ENCODE measurements at places on chromosomes 3 and 15.

GRCh38 chr15:62866366-62866765 is 176.2 kb upstream of the TPM1 start:
- DNase-seq = no peak

- no peak for DNase-seq
Measured at GRCh38 chr3:171763392-171763791, 46.9 kb downstream of the PLD1 start.

DNA sequence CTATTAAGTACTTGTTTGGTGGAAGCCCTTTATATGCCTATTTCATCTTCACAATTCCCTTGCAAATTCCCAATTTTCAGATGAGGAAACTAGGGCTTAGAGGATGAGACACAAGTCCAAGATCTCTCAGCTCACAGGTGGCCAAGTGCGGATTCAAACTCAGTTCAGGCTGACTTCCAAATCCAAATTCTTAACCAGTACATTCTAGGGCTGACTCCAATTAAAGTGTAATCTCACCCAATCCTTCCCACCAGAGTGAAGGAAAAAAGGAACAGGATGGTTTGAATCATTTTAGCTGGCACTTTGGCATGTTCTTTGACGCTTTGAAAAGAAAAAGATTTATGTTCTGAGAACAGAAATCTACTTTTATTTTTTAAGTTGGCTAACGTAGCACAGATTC is 12.7 kb downstream of the ARHGEF3 start:
- no peak for DNase-seq

- no peak for DNase-seq
Measured at GRCh38 chr15:47514200-47514652, 203.1 kb upstream of the SEMA6D start.

DNA sequence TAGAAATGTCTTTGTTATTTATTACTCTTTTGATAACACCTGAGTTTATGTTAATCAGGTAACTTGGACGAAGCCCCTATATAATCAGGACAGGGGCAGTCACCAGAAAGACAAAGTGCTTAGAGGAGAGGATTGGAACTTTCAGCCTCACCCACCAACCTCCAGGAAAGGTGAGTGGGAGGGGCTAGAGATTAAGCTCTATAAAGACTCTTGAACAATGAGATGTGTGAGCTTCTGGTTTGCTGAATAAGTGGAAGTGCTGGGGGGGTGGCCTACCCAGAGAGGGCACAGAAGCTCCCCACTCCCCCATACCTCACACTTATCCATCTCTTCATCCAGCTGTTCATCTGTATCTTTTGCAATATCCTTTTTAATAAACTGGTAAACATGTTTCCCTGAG is 73.9 kb downstream of the TTBK2 start:
- DNase-seq = no peak

GRCh38 chr3:150747886-150748683 is 14.9 kb downstream of the SIAH2 start:
- DNase-seq = no peak

- no peak for DNase-seq
Measured at GRCh38 chr3:38118421-38119247, 18.3 kb downstream of the ACAA1 start.

GRCh38 chr3:48476426-48477053 is 27.4 kb downstream of the SHISA5 start:
- DNase-seq = no peak

GRCh38 chr3:49518016-49518415 is 36.3 kb upstream of the BSN start:
- DNase-seq = no peak

DNA sequence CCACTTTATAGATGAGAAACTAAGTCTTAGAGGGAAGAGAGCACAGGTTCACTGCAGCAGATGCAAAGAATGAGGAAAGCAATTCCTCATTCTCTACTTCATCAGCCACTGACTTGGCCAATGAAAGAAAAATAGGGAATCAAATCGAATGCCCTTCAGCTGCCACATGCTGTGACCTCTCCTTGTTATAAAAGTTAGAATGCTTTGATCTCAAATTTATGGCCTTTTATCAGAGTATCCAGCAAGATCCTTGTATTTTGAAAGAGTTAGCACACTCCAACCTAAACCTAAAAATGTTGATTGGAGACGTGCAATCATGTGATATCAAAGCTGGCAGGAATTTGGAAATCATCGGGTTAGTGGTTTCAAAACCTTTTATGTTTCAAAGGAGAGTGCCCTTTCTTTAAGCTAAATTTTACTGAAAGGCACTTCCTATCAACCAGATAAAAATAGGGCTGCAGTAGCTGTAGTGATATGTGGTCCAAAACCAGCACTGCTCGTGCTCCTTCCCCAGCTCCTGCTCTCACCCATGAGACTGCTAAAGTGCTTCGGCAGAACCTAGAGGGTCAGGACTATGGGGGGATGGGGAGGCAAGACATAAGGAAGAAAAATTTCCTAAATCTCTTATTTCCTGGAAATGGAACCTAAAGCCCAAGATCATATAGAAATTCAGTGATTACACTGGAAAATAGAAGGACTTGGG is 617.0 kb downstream of the PYDC2 start:
- DNase-seq = no peak

DNA sequence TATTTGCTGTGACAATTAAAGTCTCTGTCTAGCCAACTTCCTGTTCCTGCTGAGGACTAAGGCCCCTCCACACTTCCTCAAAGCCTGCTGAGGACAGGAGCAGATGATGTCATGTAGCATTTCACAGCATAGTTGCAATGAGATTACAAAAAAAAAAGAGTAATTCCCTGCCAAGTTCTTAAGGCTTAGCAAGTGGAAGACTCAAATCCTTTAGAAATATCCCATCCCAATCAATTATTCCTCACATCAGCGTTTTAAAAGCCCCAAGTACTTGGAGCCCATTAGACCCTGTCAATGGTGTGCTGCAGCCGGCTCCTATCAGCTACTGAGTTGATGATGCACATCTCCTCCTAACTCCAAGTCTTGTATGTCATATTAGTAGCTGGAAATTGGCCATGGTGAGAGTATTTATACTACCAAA is 51.7 kb downstream of the TRANK1 start:
- no peak for DNase-seq

- no peak for DNase-seq
Measured at GRCh38 chr15:79032656-79033055, 57.9 kb downstream of the RASGRF1 start.

DNA sequence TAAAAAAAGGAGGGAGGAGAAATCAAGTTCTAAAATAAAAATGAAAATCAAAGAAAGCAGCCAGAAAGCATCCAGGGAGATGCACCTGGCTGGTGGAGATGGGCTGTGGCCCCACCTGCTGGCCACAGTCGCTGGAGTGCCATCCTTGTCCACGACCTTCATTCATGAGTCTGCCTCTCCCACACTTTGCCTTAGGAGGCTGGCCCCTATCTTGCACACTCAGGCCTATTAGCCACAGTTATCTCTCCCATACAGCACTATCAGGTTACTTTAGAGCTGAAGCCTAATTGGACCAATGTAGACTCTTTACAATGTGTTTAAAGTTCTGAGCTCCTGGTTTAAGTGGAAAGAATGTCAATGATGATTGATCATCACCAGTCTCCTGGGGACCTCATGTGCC is 392.0 kb upstream of the RORA start:
- no peak for DNase-seq

DNA sequence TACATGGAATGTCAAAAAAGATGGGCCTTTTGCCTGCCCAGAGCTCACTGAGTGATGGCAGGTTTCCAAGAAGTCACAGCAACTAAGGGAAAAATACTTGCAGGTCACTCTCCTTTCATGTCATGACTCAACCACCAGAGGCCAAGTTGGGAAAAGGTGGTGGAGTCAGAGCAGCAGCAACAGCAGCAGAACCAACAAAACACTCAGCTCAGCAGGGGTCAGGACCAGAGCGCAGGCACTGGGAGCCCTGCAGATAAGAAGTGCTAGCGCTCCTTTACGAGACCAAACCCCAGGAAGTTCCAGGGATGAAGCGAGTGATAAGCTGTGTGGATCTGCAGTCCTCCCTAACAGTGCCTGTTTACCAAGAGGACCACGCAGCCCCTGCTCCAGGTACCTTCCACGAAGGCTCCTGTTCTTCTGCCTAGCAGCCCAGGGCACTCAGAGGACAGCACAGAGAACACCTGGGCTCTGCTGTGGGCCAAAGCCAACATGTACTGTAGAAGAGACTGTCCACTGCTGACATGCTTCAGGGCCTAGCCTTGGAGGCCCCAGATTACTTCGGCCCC is 26.0 kb downstream of the POC1A start:
- DNase-seq = no peak

DNA sequence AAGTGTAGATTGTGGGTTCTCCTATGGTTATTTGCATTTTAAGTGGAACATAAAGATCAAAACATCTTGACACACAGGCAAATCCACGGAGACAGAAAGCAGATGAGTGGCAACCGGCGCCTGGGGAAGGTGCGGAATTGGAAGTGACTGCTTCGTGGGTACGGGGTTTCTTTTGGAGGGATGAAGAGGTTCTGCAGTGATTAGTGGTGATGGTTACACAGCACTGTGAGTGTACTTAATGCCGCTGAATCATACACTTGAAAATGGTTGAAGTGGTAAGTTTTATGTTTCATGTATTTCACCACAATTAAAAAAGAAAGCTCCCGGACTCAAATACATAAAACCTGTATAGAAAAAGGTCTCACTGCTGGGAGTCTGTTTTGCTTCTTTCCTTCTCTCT is 18.5 kb upstream of the VPS33B start:
- DNase-seq = no peak

GRCh38 chr3:15924914-15925313 is 127.1 kb upstream of the ANKRD28 start:
- no peak for DNase-seq

GRCh38 chr3:31086698-31087097 is 192.2 kb upstream of the GADL1 start:
- DNase-seq = no peak

DNA sequence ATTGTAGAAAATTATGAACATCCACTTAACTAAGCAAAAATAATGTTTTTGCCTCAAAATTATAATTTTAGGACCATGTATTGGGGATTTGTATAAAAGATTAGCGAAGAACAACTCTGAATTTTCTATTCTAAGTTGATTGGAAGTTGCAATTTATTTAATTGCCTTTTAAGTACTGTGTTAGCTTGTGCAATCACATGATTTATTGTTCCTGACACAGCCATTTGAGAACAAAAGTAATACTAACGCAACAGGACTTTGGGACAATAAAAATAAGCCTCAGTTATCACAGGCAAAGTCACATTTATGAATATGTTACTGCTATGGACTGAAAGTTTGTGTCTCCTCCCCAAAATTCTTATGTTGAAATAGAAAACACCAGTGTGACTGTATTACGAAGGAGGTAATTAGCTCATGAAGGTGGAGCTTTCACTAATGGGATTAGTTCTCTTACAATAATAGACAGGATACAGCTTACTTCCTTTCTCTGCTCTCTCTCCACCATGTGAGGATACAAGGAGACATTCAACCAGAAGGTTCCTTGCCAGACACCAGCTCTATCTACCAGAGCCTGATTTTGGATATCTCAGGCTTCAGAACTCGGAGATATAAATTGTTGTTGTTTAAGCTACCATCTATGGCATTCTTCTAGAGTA is 745.9 kb downstream of the ZBBX start:
- DNase-seq = no peak

DNA sequence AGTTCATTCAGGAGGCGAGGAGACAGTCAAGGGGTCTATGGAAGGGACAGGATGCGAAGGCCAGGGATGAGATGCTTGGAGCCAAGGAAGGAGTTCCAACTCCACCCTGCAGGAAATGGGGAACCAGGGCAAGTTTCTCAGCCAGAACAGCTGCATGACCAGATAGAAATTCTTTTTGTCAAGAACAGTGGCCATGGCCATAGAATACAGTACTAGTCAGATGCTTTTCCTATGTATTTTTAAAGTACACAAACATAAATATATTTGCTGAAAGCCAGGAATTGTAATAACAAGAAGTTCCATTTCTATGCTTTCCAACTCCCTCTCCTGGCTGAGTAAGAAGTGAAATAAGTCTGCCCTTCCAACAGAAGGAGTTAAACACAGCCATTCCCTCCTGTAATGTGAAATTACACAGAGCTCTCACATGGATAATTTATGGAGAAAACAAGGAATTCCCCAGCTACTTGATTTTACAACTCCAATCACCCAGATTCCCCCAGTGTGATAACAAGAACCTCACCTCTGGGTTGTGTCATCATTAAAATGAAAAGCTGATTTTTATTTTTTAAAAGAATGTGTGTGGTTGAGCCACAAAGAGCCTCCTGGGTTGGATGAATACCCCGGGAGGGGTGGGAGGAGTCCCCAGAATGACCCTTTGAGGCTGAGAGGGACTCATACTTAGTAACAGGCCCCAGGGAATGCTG is 124.6 kb upstream of the ARHGEF3 start:
- DNase-seq = no peak

GRCh38 chr3:85360742-85361387 is 402.1 kb downstream of the CADM2 start:
- no peak for DNase-seq

- DNase-seq = peak; percentile 92
Measured at GRCh38 chr3:100277255-100277800, 16.5 kb downstream of the TBC1D23 start.

GRCh38 chr15:38549222-38549621 is 15.4 kb downstream of the RASGRP1 start:
- DNase-seq = no peak

DNA sequence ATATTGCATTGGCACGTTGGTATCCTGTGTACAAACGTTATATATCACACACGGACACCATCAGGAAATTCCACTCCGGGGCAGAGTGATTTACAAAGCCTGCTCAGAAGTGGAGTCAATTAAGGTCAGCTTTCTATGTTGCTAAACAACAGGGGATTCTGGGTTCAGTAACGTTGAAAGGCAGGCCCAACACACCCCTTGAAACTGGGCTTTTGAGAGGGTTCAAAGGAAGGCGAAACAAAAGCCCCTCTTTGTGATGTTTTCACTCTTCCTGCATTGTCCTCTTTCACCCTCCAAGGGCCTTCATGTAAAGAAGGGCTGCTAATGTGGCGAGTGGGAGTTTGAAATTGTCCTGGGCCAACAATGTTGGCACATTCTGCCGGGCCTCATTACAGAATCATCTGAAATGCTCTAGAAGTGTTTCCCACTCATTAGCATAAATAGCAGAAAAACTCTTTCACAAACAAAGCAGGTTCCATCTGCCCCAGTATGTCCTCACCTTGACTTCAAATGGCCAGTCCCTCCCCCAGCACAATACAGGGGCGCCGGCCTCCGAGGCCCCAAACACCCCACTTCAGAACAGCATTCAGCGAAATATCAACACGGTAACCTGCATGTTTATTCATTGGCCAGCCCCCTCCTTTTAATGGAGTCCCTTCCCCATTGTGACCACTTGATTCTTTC is 76.4 kb downstream of the HES1 start:
- DNase-seq = no peak

DNA sequence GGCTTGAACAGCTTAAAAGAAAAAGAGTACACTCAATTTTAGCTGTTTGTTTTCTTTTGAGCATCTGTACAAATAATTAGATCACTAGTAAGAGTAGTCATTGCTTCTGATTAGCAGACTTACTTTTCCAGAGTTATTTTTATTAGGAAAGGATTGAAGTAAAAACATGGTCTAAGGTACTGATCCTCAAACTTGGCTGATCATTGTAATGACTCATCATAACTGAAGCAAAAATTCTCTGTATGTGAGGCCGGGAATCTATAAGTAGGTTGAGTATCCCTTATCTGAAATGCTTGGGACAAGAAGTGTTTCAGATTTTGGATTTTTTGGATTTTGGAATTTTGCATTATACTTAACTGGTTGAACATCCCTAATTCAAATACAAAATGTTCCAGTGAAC is 12.4 kb downstream of the NMD3 start:
- DNase-seq = no peak

- no peak for DNase-seq
Measured at GRCh38 chr3:194117104-194117845, 18.7 kb upstream of the HES1 start.

GRCh38 chr3:127391436-127392155 is 103.8 kb upstream of the PRR20G start:
- no peak for DNase-seq
